ENCODE measurements at places on chromosomes 7 and 10.
A peak's percentile ranks its signal among the peaks of the same experiment; 100 is the strongest.

DNA sequence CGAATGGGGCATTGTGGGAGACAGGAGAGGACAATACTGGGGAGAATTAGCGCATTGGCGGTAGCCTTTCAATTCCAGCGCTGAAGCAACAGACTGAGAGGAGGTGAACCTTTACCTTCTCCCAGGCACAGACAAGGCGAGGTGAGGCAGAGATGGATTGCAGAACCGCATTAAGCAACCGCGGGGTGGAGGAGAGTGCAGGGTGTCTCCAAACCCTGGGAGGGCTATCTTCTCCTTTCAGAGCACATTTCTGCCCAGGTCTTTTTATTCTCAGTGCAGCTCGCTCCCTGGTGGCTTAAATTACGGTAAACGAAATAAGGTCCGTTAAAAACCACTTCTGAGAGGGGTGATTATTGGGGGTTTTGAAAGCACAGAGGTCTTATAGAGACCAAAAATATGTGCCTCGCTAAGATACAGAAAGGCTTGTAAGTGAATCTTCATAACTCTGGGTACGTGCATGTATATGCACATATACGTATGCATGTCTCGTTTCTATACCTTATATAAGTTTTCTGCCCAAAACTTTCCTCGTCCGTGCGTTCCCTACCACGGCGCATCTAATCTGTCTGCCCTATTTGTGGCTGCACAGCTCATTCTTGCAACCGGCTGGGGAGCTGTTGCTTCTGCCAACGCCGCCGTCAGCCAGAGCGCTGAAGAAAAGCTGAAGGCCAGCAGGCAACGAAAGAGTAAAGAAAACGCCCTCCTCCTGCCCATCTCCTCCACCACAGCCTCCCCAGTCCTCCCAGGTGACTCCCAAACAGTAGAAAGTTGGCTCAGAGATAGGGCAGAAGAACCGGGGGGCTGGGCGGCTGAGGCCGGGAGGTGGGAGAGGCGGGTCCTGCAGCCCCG lies 895 bp upstream of the ZNF804B start:
- no peaks in the 10 kb centered on the region for H3K36me3 ChIP-seq
- no peak overlapping the region for H3K4me3 ChIP-seq
- H3K4me1 ChIP-seq: peaks cover 3% of the 10 kb centered on the region
- no peak overlapping the region for H3K27ac ChIP-seq
- H3K27me3 ChIP-seq: peaks cover 38% of the 10 kb centered on the region
- no peak for DNase-seq

DNA sequence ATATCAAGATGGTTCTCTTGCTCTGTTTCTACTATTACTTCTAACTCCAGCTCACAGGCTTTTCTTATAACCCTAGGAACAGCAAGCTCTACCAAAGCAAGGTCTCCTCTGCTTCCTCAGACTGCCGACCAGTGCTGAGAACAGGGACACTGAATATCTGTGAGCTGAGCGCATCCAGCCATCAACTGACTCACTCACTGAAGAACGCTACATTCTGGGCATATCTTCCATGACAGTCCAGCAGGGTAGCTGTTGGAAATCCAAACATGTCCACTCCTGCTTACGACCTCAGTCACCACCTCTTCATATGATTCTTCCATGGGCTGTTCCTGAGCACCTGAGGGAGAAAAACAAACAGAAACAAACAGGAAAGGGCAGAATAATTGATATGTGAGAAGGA lies 2.8 kb downstream of the ZNF32 start:
- peaks cover 24% of the 10 kb centered on the region for H3K4me1 ChIP-seq
- H3K27ac ChIP-seq: no peak overlapping the region
- no peak overlapping the region for H3K4me3 ChIP-seq

DNA sequence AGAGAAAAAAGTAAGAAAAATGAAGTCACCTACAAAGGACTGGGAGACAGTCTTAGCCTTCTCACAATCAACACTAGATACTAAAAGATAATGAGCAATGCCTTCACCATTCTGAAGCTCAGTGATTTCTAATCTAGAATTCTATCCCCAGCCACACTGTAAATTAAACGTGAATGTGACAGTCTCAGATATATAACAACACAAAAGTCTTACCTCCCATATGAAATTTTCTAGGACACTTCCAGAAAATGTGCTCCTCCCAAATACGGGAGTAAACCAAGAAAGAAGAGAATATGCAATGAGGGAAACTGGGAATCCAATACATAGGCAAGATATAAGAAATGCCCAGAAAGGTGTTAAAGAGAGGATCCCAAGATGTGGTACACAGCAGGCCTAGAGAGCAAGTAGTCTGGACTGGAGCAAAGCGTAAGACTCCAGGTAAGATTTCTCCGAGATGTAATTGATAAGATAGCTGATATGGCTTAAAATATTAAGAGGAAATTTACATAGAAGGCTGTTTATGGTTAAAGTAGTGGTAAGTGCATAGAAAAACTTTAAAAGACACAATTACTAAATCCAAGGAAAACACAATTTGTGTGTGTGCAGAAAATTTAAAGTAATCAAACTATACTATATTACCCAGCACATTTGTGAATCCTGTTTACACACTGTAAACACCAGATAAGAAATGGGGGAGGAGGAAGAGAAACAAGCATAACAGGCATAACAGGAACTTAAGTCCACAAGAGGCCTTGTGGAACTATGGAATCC lies 44.1 kb downstream of the SGMS1 start:
- no peaks in the 10 kb centered on the region for H3K4me1 ChIP-seq
- H3K27ac ChIP-seq: no peak overlapping the region
- DNase-seq: no peak
- H3K36me3 ChIP-seq: peaks cover 7% of the 10 kb centered on the region

GRCh38 chr7:130669085-130669700 lies 645 bp upstream of the COPG2 start:
- H3K27ac ChIP-seq: peak overlapping the region; percentile 63
- peaks cover 8% of the 10 kb centered on the region for H3K27me3 ChIP-seq
- H3K4me3 ChIP-seq: peak overlapping the region; percentile 82
- no peak for DNase-seq

DNA sequence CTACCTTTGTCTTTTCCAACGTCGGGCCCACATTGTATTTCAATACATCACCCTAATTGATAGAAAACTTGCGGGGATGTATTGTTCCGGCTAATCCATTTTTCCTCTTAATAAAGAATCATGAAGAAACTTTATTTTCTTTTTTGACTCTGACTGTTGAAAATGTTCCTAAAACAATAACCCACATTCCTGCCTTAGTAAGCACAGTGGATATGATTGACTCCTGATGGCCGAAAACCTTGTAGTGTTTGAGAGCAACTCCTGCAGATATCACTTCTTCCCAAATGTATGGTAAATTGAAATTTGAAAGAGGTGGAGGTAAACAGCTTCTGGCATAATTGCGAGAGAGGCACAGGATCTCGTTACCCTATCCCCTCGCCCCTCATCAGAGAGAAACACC lies 65.7 kb downstream of the BICC1 start:
- no peak overlapping the region for H3K4me3 ChIP-seq
- no peak for DNase-seq
- H3K4me1 ChIP-seq: no peaks in the 10 kb centered on the region
- H3K27me3 ChIP-seq: no peaks in the 10 kb centered on the region

DNA sequence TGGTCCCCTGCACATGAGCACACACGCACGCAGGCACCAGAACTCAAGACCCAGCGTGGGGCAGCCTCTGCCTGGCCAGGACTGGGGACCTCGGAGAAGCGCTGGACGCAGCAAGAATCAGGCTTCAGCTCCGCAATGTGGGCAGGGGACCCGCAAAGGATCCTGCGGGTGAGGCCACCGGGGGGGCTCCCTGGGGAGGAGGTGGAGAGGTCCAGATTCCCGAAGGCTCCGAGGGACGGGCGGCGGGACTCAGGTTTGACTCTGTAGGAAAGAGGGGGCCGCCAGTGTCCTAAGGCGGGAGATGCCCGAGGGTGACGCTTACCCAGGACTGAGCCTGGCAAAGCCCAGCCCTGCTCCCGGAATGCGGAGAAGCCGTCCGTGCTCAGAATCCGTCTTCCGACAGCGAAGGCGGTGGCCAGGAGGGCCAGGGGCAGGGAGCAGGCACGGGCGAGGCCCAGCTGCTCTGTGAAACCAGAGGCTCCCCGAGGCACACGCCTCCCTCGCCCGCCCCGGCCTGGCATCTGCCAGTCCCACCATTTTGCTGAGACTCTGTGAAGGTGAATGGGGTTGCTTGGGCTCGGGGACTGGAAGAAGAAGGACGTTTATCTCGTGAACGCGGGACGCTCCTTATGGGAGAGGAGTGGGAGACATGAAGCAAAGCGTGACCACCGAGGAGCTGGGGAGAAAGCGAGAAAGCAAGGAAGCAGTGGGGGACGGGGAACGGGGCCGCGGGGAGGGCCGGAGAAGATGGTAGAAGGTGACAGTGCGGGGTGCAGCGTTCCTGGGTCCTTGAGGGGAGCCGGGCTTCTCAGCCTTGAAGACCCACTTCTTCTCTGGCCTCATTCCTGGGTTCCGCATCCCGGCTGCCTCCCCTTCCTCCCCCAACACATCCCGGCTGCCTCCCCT lies 489.2 kb downstream of the PTPRN2 start:
- no peak overlapping the region for H3K4me3 ChIP-seq
- DNase-seq: no peak
- H3K27ac ChIP-seq: no peak overlapping the region
- no peaks in the 10 kb centered on the region for H3K36me3 ChIP-seq

GRCh38 chr7:28136885-28137284 lies 43.7 kb downstream of the JAZF1 start:
- no peaks in the 10 kb centered on the region for H3K27me3 ChIP-seq
- DNase-seq: no peak
- H3K4me1 ChIP-seq: no peaks in the 10 kb centered on the region
- no peaks in the 10 kb centered on the region for H3K36me3 ChIP-seq
- no peak overlapping the region for H3K4me3 ChIP-seq

- no peak overlapping the region for H3K4me3 ChIP-seq
- no peak for DNase-seq
- H3K27ac ChIP-seq: no peak overlapping the region
- no peaks in the 10 kb centered on the region for H3K4me1 ChIP-seq
- H3K27me3 ChIP-seq: peaks cover 5% of the 10 kb centered on the region
- no peaks in the 10 kb centered on the region for H3K36me3 ChIP-seq
Measured at GRCh38 chr7:103387242-103387641, 39.8 kb downstream of the PSMC2 start.

GRCh38 chr10:72645263-72645858 lies 19.5 kb upstream of the MICU1 start:
- no peaks in the 10 kb centered on the region for H3K36me3 ChIP-seq
- no peak for DNase-seq
- H3K27me3 ChIP-seq: peaks cover 11% of the 10 kb centered on the region
- H3K4me1 ChIP-seq: no peaks in the 10 kb centered on the region
- H3K4me3 ChIP-seq: no peak overlapping the region
- no peak overlapping the region for H3K27ac ChIP-seq

- H3K36me3 ChIP-seq: no peaks in the 10 kb centered on the region
- H3K27me3 ChIP-seq: no peaks in the 10 kb centered on the region
- no peak overlapping the region for H3K27ac ChIP-seq
- H3K4me3 ChIP-seq: no peak overlapping the region
- DNase-seq: no peak
Measured at GRCh38 chr7:84948634-84949033, 238.2 kb downstream of the SEMA3D start.

GRCh38 chr7:127751062-127751461 lies 99.1 kb downstream of the SND1 start:
- DNase-seq: no peak
- no peaks in the 10 kb centered on the region for H3K27me3 ChIP-seq
- peaks cover 48% of the 10 kb centered on the region for H3K36me3 ChIP-seq
- peak overlapping the region; percentile 60 for H3K27ac ChIP-seq

GRCh38 chr7:155190688-155191087 lies 107.0 kb upstream of the INSIG1 start:
- H3K4me1 ChIP-seq: peaks cover 21% of the 10 kb centered on the region
- DNase-seq: peak; percentile 66
- H3K27ac ChIP-seq: no peak overlapping the region
- H3K27me3 ChIP-seq: no peaks in the 10 kb centered on the region
- H3K4me3 ChIP-seq: no peak overlapping the region

GRCh38 chr7:76998285-76998589 lies 33.9 kb downstream of the SPDYE17 start:
- H3K36me3 ChIP-seq: no peaks in the 10 kb centered on the region
- DNase-seq: no peak
- H3K4me1 ChIP-seq: no peaks in the 10 kb centered on the region
- H3K4me3 ChIP-seq: no peak overlapping the region
- H3K27ac ChIP-seq: no peak overlapping the region
- no peaks in the 10 kb centered on the region for H3K27me3 ChIP-seq

DNA sequence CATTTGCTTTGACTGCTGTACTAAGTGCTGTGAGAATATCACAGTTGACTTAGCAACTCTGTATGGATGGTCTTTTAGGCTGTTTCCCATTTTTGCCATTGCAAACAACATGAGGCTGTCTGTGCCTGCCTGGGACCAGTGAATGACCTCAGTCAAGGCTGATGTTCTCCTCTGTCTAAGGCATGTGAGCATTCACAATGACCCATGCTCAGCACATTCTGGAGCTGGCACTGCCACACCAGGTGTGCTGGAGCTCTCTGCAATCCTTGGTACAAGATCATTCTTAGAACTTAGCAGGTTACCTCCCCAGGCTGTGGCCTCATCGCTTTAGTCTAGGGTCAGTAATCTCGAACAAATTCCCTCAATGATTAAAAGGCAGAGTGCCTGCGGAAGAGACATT lies 61.9 kb downstream of the SH3PXD2A start:
- H3K4me3 ChIP-seq: no peak overlapping the region
- no peaks in the 10 kb centered on the region for H3K4me1 ChIP-seq
- H3K36me3 ChIP-seq: no peaks in the 10 kb centered on the region
- DNase-seq: no peak
- no peak overlapping the region for H3K27ac ChIP-seq

GRCh38 chr7:139993592-139993991 lies 69.2 kb downstream of the PARP12 start:
- no peaks in the 10 kb centered on the region for H3K4me1 ChIP-seq
- no peak overlapping the region for H3K27ac ChIP-seq

DNA sequence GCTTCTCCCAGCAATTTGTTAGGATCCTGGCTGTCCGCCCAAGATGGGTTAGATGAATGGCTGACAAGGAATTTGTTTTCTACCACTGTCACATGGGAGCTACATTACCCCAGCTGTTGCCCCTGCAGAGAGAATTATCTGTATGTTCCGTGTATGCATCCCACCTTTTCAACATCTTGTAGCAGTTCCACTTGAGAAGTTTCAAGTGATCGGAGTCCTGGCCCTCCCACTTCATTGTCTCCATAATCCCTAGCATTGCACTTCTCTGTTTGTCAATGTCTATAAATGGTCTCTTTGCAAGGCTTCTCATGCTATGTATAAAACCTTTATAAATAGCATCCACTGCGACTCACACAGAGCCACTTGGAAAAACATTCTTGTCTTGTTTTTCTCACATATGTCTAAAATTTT lies 972.5 kb downstream of the CNTNAP2 start:
- H3K4me1 ChIP-seq: no peaks in the 10 kb centered on the region
- no peak overlapping the region for H3K27ac ChIP-seq
- H3K4me3 ChIP-seq: no peak overlapping the region

GRCh38 chr7:77348371-77348813 lies 67.8 kb downstream of the GSAP start:
- peaks cover 46% of the 10 kb centered on the region for H3K4me1 ChIP-seq
- no peaks in the 10 kb centered on the region for H3K27me3 ChIP-seq
- DNase-seq: no peak
- H3K27ac ChIP-seq: no peak overlapping the region

GRCh38 chr10:56943221-56943755 lies 582.2 kb upstream of the ZWINT start:
- no peak overlapping the region for H3K4me3 ChIP-seq
- H3K27me3 ChIP-seq: no peaks in the 10 kb centered on the region
- no peak for DNase-seq
- no peaks in the 10 kb centered on the region for H3K36me3 ChIP-seq
- H3K4me1 ChIP-seq: no peaks in the 10 kb centered on the region
